ENCODE measurements at places on chromosomes 13 and 19.

GRCh38 chr19:51726049-51726448 is 2.3 kb upstream of the HAS1 start:
- DNase-seq = no peak

DNA sequence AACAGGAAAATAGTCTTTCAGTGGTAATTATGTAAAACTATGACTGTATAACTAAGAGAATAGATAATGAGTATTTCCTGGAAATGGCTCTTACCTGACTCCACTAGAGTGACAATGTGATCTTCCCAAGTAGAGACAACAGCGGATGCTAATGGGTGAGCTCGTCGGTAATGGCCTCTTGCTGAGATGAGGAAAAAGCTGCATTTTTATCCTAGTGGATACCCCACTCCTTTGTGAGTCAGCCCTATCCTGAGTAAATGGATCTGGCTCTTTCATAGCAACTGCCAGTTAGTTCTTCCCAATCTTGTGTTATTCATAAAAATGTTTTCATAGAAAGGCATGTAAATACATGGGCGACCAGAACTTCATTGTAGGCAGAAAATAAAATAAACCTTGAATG is 299.5 kb downstream of the NALCN start:
- DNase-seq = no peak

DNA sequence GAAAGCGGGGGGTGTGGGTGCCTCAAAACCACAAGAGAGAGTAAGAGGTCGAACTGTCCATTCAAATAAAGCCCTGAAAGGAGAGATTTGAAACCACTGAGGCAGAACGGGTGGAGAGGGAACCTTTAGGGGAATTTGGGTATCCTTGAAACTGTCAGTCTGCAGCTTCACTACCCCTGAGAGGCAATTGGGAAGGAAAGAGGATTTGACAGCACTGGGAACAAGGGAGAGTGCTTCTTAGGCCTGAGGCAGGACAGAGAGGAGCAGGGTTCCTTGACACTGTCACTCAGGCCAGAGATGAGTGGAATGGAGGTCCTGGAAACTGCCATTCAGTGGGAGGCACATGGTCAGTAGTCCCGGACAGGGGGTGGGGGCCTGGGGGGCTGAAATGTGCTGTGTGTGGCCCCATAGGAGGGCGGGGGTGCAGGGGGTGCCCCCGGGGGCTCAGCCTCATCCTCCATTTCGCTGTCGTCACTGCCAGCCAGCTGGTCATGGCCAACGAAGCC is 5.0 kb downstream of the GFY start:
- no peak for DNase-seq

GRCh38 chr19:2815191-2815614 is 4.5 kb upstream of the ZNF554 start:
- no peak for DNase-seq

DNA sequence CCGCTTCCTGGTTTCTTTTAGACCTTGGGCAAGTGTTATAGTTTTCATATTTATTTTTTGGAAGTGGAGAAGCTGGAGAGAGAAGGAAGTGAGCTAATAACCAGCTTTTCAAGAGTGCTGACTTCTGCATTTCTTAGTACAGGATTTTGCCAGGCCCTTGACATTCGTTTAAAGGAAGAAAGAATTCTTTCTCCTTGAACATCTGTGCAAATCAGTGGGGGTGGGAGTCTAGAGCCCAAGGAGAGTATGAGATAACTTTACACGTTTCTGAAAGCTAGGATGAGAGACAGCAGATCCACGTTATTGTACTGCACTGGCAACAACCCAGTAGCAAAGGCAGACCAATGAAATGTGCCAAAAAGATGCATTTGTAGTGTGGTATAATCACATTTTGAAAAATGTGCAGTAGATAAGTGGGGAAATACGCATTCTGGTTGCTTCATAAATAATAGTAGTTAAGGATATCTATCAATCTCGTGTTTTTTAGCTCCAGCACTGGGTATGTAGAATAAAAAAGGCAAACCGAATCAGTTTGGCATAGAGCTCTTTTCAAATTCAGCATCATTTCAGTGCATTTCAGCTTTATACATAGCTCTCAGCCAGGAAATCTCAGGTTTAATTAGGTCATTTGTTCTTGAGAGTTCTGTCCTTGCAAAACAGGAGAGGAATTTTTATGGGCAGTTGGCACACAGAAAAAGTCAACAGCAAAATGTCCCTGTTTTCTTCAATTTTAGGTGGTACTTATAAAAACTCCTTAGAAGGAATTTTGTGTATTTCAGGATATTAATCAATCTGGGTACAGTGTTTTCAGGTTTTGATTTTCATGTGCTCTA is 4.3 kb downstream of the RNF113B start:
- DNase-seq = no peak

DNA sequence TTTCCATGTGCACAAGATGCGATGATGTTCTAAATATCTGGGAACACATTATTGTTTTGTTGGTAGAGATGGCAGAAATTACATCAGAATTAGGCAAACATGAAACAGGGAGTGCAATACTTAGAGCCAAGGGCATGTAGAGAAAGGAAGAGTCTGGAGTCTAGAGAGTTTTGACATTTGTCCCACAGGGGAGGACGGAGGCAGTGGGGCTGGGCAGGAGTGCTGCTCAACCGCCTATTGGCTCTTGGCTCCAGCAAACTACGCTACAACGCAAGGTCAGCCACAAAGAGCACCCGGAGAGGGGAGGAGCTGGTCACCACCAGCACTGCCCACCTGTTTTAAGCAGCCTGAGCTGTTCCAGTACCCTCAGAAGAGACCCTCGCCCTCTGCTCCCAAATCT is 108.3 kb downstream of the ABCC4 start:
- DNase-seq = no peak

DNA sequence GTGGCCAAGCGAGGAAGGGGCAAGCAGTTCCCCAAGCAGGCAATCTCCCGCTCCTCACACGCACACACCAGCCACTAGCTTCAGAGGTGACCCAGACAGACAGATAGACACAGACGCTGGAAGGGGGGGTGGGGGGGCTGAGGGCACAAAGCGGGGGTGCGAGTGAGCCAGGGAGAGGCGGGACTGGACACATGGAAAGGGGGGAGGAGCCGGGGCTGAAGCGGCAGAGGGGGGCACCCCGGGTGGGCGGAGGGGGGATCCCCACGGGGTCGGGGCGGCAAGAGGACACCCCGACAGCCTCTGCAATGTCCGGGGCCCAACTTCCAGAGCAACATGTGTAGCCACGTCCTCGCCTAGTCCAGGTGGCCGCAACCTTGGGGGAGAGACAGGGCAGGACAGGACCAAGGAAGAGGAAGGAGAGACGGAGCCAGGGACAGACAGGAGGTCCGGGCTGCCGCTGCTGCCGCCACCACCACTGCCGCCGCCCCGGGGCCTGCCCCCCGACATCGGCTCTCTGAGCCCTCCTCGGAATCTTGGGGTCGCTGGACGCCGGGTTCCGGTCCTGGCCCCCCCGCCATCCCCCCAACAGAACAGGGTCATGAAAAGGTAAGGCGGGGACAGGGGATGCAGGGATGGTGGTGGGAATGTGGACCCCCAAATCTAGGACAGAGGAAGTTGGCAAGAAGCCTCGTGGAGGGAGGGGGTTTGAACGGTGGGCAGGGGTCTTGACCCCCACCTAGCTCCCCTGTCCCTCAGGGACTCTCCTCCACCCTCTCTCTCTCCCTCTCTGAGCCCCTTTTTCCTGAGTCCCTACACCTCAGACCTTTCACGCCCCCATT is 1.1 kb downstream of the GRIN2D start:
- no peak for DNase-seq

DNA sequence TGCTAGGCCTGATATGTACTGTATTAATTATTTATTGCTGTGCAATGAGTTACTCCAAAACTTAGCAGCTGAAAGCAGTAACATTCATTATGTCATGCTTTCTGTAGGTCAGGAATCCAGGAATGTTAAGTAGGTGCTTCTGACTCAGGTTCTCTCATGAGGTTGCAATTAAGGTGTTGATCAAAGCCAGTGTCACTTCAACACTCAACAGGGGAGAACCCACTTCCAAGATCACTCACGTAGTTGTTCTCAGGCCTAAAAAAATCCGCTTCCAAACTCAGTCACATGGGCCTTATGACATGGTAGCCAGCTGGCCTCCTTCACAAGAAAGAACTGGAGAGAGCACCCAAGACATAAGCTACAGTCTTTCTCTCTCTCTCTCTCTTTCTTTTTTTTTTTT is 211.1 kb upstream of the NBEA start:
- no peak for DNase-seq

DNA sequence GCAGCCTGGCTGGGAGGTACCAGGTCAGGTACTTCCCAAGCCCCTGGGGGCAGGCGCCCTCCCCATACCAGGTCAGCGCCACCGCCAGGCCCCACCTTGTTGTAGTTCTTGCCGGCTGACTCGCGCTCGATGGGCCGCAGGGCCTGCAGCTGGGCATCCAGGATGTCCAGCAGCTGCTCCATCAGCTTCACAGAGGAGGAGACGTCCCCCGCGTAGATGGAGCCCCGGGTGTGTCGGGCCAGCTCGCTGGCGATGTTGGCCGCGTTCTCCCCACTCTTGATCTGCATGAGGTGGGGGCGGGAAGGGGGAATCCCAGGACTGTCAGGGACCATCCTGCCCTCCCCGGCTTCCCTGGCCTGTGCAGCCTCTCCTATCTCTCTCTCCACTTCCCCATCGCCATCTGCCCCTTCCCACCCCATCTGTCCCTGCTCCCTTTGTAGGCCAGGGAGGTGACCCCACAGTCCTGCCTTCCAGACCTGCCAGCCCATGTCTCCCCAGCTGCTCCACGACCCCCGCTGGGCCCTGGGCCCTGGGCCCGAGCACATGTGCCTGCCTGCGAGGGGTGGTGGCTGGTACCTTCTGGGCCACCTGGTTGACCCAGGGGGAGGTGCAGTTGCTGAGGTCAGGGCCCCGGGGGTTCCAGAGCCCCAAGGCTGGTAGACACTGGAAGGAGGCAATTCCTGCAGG is 23.8 kb upstream of the ASF1B start:
- DNase-seq = no peak

DNA sequence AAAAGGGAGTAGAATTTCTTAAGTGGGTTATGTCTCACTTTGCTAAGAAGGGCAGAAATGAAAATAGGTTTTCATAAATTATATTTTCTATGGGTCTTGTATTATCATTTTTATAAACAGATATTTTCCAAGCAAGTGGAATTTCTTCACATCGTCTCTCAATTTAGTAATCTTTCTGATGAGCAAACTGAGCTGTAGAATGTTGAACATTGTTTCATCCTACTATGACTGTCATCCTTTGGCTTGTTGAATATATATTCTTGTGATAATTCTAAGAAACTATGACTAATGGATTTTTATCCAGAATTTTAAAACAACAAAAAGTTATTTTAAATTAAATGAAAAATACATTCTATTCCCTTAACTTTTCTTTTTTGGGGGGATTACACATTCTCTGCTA is 313.8 kb downstream of the ENOX1 start:
- DNase-seq = no peak

DNA sequence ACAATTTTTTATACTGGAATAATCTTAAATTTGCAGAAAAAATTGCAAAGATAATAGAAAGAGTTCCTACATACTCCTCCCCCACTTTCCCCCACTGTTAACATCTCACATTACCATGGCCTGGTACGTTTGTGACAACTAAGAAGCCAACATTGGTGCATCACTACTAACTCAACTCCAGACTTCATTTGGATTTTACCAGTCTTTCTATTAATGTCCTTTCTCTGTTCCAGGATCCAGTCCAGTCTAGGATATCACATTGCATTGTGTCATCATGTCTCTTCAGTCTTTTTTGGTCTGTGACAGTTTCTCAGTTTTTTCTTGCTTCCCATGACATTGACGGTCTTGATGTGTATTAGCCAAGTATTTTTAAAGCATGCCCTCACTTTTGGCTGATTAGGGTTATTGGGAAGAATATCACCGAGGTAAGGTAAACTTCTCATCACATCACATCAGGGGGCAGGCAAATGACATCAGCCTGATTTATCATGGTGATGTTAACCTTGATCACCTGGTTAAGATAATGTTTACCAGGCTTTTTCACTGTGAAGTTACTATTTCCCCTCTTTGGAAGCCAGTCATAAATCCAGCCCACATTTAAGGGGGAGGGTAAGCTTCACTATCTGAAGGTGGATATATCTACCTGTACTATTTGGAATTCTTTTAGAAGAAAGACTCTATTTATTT is 322.1 kb downstream of the ENOX1 start:
- no peak for DNase-seq

DNA sequence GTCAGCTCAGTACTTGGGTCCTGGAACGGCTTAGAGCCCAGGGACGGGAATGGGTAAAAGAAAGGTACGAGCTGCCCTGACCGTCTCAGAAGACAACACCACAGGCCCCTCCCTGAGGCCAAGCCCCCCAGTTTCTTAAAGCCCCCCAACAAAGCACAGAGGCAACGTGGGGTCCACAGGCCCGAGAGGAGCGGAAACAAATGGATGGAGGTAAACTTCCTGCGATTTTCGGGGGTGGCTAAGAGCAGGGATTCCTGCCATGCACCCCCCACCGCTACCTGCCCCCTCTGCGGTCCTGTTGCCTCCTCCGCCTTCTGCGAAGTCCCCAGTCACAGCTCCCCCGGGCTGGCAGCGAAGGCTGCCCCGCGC is 48.2 kb downstream of the PTPRS start:
- no peak for DNase-seq

DNA sequence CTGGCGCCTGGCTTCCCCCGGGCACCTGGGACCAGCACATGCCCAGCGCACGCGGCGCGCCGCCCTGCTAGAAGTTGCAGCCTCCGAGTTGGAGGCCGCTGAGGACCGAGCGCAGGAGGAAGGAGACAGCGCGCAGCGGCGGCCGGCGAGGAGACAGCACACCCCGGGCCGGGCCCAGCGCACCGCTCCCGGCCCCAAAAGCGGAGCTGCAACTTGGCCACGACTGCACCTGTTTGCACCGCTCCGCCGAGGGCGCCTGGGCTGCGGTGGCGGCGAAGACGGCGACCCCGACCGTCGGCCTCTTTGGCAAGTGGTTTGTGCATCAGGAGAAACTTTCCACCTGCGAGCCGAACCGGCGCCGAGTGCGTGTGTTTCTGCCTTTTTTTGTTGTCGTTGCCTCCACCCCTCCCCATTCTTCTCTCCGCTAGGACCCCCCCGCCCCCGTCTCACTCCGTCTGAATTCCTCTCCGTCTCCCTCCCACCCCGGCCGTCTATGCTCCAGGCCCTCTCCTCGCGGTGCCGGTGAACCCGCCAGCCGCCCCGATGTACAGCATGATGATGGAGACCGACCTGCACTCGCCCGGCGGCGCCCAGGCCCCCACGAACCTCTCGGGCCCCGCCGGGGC is at the start of gene SOX1:
Gene SOX1 (plus strand): TSS at position 34 of the 626 bp plus-strand sequence. CDS start 510 bp downstream, at position 544.
- DNase-seq = no peak

GRCh38 chr19:12163826-12164225 is 930 bp downstream of the ZNF136 start:
- DNase-seq = no peak

DNA sequence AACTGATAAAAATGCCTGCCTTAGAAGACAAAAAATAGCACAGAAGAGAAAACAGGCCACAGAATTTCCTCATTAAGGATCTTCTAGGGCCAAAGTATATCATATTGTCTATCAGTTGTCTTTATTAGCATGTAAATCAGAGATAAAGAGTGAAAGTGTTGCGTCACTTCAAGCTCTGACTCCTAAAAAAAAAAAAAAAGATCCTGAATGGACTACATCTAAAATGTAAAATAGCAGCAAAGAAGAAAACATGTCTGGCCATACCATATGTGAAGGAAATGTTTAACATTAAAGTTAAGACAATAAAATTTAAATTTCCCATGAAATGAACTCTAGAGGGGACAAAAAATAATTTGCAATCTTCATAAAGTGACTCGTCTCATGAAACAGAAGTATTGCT is 237.4 kb downstream of the PCDH9 start:
- DNase-seq = no peak

Measured in hematopoietic multipotent progenitor cell treated with erythropoietin and hydrocortisone succinate and interleukin-3 and kit ligand, for 15 days (in vitro differentiated cells).